ENCODE measurements at places on chromosomes 7 and 10.

- DNase-seq: no peak
These were observed 7.4 kb upstream of the DNAJB6 start for GRCh38 chr7:157329447-157329846.

DNA sequence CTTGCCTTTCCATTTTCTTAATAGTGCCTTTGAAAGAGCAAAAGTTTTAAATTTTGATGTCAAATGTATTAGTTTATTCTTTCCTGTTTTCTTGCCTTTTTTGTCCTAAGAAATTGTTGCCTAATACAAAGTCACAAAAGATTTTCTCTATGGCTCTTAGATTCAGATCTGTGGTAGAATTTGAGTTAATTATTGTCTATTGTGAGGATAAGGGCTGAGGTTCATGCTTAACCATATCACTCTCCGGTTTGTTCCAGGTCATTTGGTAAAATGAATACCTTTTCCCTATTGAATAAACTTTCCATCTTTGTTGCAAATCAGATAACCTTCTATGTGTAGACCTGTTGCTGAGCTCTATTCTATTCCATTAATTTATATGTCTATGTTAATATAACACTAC is 96.0 kb downstream of the NOD1 start:
- no peak for DNase-seq

DNA sequence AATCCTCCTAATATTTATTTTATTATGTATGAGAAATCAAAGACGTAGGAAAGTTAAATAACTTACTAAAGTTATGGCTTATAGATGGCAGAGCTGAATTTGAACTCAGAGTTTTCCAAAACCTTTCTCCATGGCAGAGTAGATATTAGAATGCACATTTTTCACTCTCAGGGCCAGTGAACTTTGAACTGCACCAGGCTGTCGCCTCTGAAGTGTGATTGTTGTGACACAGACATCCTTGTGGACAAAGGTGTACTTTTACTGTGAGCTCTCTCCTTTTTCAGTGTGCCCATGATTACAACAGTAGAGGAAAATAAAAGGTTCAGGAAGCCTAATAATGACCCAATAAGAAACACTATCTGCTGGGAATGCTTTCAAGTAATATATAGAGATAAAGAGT is 29.1 kb downstream of the TES start:
- DNase-seq: no peak

DNA sequence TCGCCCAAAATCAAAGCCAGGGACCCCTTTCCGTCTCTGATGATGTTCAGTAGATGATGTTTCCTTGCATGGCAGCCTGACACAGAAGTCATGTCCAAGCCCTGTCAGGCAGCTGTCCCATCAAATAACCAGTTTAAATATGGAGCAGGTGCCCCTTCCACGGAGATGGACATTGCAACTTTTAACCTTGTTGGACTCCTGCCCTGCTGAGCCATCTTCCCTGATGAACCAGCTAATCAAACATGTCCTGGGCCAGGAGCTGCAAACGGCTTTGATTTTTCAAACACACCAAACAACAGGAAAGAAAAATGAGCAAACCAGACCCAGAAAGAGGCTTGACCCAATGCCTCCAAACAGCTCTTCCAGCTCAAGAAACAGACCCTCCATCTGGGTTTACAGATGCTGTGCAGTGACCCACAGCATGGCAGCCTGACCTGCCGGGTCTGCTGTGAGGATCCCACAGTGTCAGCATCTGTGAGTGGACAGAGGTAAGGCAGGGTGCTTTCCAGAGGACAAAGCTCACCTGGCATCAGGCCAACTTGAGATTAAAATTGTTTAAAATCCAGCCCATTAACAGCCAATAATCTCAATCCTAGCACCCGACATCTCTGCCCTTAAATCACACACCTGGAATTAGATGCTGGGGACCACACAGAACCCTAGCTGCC is 372.6 kb downstream of the GRID1 start:
- DNase-seq: no peak

- DNase-seq: no peak
These were observed 91.4 kb downstream of the FAM107B start for GRCh38 chr10:14683256-14683655.

All from D341Med (cell line).